ENCODE measurements at places on chromosomes 2 and 18.

- no peaks in the 10 kb centered on the region for H3K27me3 ChIP-seq
- H3K27ac ChIP-seq, result no peak overlapping the region
- no peaks in the 10 kb centered on the region for H3K4me1 ChIP-seq
- DNase-seq, result no peak
Measured at GRCh38 chr18:10351219-10351818, 103.1 kb upstream of the APCDD1 start.

DNA sequence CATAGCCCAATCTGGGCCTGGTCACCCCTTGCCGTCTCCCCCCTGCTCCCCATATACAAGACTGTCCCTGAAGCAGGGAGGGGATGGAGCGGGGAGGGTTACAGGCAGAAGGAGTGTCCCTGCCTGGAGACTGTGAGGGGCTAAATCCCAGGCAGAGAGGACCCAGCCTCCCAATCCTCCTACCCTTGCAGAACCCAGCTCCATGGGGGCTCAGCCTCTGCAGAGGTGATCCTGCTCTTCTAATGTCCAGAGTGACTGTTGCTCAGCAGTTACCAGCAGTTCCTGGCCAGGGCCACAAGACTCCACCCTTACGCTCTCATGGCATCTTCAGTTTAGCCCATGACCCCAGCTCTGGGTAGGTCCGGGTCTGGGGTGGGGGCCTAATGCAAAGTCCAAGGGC is 58.1 kb downstream of the COA5 start:
- no peaks in the 10 kb centered on the region for H3K27me3 ChIP-seq
- H3K36me3 ChIP-seq, result peaks cover 70% of the 10 kb centered on the region
- H3K4me1 ChIP-seq, result peaks cover 63% of the 10 kb centered on the region
- no peak for DNase-seq
- peak overlapping the region; percentile 37 for H3K27ac ChIP-seq
- H3K4me3 ChIP-seq, result peak overlapping the region; percentile 35

DNA sequence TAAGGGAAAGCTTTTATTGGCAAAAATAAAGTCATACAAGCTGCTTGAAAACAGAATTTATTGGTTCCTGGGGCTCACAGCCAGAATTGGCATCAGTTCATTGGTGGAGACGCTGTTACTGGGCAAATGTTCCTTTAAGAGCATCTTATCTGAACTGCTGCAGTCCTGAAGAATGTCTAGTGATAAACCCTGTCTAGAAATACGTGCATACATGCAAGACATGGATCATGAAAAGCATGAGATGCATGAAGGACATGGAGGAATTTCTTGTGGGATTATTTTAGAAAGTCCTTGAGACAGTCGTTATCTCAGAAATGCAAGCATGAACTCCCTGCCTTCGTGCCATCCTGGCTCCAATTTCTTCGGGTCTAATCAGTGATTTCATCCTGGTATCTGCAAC is 32.5 kb upstream of the FHOD3 start:
- no peak overlapping the region for H3K4me3 ChIP-seq
- DNase-seq, result no peak
- H3K27me3 ChIP-seq, result peaks cover 8% of the 10 kb centered on the region
- H3K36me3 ChIP-seq, result no peaks in the 10 kb centered on the region
- peaks cover 2% of the 10 kb centered on the region for H3K4me1 ChIP-seq

DNA sequence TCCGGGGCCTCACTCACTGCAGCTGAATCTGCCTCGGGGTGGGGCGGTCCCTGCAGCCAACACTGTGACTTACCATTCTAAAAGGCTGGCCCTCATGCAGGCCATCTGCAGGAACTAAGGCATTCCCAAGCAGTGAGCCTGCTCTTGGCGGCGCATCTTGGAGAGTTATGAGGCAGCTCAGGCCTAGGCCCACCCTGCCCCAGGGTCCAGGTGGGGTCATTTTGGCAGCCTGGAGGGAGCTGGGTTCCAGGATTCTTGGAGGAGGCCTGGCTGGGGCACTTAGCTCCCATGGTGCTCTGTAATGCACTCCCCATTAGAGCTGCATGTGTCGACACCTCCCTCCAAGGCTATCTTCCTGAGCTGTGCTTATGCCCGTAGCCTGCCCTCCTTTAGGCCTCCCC is 14.8 kb upstream of the BIN1 start:
- DNase-seq, result no peak
- no peak overlapping the region for H3K4me3 ChIP-seq
- H3K36me3 ChIP-seq, result no peaks in the 10 kb centered on the region
- no peaks in the 10 kb centered on the region for H3K4me1 ChIP-seq
- H3K27ac ChIP-seq, result no peak overlapping the region
- peaks cover 10% of the 10 kb centered on the region for H3K27me3 ChIP-seq

DNA sequence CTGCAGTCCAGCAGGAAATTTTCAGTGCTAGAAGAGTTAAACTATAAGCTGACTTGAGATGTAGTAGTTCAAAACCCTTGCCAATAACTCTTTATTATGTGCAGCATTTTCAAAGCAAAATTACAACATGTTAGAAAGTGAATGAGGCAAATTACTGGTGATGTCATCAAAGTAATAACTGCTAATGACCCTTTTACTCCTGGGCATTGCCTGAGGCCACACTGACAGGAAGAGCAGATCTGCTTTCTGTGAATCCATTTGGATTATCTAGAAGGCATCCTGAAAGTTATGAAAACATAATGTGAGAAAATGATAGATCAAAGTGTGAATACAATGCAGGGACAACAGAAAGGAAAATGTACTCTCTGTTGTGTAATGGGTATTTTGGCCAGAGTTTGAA is 139.6 kb upstream of the TRIB2 start:
- no peaks in the 10 kb centered on the region for H3K27me3 ChIP-seq
- no peak overlapping the region for H3K27ac ChIP-seq
- H3K4me3 ChIP-seq, result no peak overlapping the region
- DNase-seq, result no peak
- H3K4me1 ChIP-seq, result no peaks in the 10 kb centered on the region

- H3K27ac ChIP-seq, result no peak overlapping the region
- no peaks in the 10 kb centered on the region for H3K27me3 ChIP-seq
- no peak for DNase-seq
- no peak overlapping the region for H3K4me3 ChIP-seq
- no peaks in the 10 kb centered on the region for H3K36me3 ChIP-seq
Measured at GRCh38 chr2:2586931-2587330, 255.9 kb upstream of the MYT1L start.

- H3K4me3 ChIP-seq, result peak overlapping the region; percentile 76
- H3K27me3 ChIP-seq, result peaks cover 31% of the 10 kb centered on the region
- H3K4me1 ChIP-seq, result peaks cover 35% of the 10 kb centered on the region
- peak; percentile 51 for DNase-seq
Measured at GRCh38 chr18:54717673-54718407, 110.4 kb upstream of the RAB27B start.

GRCh38 chr2:136384531-136385303 is 266.8 kb upstream of the CXCR4 start:
- H3K27me3 ChIP-seq, result no peaks in the 10 kb centered on the region
- H3K27ac ChIP-seq, result peak overlapping the region; percentile 18
- H3K36me3 ChIP-seq, result no peaks in the 10 kb centered on the region

DNA sequence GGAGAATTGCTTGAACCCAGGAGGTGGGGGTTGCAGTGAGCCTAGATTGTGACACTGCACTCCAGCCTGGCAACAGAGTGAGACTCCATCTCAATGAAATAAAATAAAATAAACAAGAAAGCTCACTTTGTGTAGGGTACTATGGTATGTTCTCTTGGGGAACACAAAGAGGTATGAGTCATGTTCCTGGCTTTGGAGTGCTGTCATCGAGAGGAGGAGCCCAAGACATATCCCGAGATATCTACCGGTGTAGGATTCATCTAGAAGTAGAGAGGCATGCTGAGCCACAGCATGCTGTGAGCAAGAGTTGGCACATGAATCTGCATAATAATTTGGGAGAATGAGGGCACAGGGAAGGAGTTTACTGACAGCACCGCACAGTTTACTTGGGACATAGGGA is 244.9 kb upstream of the EPHA4 start:
- no peaks in the 10 kb centered on the region for H3K27me3 ChIP-seq
- H3K27ac ChIP-seq, result no peak overlapping the region
- no peaks in the 10 kb centered on the region for H3K4me1 ChIP-seq
- H3K36me3 ChIP-seq, result no peaks in the 10 kb centered on the region
- H3K4me3 ChIP-seq, result no peak overlapping the region

- no peak for DNase-seq
- peaks cover 25% of the 10 kb centered on the region for H3K36me3 ChIP-seq
- H3K27me3 ChIP-seq, result no peaks in the 10 kb centered on the region
- no peak overlapping the region for H3K4me3 ChIP-seq
- no peak overlapping the region for H3K27ac ChIP-seq
- peaks cover 53% of the 10 kb centered on the region for H3K4me1 ChIP-seq
Measured at GRCh38 chr2:168461178-168461941, 5.3 kb downstream of the CERS6 start.
